ENCODE measurements at places on chromosomes 3 and 15.

- DNase-seq: peak; percentile 33
Measured at GRCh38 chr3:10758304-10759037, 57.6 kb upstream of the SLC6A11 start.

GRCh38 chr3:168511428-168512014 lies 415.8 kb upstream of the GOLIM4 start:
- DNase-seq: no peak

DNA sequence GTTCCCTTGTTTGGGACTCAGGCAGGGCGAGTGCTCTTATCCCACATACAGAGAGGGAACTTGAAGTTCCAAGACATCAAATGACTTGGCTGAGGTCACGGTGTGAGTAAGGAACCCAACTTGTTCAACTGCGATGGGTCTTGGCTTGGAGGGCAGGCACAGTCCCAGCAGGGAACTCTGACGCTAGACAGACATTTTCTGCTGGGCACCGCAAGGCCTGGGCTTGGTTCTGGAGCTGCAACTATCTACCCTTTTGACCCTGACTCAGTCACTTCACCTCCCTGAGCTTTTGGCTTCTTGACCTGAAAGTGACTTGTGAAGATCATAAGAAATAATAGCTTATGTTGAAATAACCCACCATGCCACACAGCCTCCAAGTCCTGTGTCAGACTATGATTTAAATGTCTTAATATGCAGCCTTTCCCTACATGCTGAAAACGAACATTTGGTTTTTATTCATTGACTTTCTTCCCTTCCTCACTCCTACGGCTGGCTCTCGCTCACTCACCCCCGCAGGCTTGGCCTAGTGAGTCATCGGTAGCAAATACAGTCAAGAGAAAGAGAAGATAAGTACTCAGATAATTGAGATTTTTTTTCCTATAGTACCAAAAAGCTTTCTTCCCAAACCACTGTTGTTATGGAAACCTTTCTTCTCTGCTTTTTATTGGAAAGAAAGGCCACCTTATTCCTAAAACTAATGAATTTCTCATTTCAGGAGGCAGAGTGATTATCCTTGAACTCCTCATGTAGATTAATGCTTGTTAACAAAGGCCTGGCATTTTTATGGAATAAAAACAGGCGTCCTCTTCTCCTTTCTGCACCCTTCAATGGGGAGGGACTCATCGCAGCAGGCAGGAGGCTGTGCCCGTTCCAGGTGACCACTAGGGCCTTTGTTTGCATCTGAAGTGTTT lies 178.4 kb downstream of the ATP10A start:
- no peak for DNase-seq

DNA sequence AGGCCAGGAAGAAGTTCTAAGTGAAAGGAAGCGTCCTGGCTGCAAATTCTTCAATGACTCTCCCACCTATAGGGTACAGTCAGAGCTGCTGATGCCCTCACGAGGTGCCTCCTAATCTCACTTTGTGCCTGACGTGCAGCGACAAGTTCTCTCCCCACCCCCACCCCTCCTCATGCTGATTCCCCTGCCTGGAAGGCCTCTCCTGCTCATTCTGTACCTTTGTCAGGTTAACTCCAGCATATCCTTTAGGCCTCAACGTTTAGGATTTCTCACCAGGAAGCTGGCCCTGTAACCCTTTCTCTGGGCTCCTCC lies 25.0 kb downstream of the SLC12A8 start:
- DNase-seq: no peak

GRCh38 chr3:126147147-126147931 lies 33.0 kb downstream of the ALDH1L1 start:
- DNase-seq: no peak

DNA sequence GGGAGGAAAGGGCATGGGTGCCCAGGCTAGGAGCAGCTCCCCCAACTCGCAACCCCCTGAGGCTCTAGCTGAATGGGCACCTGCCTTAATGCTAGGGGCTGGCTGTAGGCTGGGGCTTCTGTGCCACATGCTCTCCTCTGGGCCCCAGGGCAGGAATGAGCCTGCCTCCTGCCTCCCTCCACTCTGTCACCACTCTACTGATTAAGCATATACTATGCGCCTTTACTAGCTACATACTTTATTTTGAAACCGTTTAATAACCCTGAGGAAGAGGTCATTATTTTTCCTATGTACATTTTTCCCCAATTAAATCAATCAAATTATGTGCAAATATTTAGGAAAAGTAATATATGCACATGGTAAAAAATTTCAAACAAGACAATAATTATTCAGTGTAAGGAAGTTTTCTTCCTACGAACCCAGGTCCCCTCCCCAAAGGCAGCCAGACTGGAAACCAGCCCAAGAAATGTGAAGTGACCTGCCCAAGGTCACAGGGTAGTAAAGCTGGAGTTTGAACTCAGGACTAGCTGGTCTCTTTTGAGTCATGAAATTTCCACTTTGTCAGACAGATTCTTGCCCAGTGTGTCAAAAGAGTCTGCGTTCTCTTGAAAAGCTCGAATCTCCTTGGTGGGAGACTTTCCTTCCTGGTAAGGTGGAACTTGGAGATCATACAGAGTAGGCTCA lies 122.5 kb downstream of the DNAJB8 start:
- no peak for DNase-seq

Data from stimulated activated CD4-positive, alpha-beta T cell treated with anti-CD3 and anti-CD28 coated beads, Interleukin-12 subunit alpha, Interleukin-12 subunit beta, amount 100 ng/mL, for 48 hours (primary cell).